ENCODE measurements at places on chromosomes 13 and 19.
A peak's percentile ranks its signal among the peaks of the same experiment; 100 is the strongest.

DNA sequence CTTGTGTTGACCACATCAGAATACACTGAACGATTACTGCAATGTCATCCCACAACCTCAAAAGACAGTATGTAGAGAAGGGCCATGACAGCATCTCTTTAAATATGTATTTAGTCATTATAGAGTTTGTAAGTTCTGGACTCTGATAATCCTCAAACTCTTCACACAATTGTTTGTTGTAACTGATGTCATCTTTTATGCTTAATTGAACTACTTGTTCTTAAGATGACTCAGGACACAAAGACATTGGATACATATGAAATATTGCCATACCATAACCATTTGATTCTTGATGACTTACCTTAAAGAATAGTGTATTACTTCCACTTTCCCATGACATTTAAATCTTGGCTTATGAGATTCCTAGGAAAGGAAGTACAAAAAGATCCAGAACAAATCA, 347.6 kb downstream of the KLF5 start:
- DNase-seq: no peak

- DNase-seq: peak; percentile 63
Measured at GRCh38 chr13:42969565-42970172, 22.4 kb downstream of the EPSTI1 start.

DNA sequence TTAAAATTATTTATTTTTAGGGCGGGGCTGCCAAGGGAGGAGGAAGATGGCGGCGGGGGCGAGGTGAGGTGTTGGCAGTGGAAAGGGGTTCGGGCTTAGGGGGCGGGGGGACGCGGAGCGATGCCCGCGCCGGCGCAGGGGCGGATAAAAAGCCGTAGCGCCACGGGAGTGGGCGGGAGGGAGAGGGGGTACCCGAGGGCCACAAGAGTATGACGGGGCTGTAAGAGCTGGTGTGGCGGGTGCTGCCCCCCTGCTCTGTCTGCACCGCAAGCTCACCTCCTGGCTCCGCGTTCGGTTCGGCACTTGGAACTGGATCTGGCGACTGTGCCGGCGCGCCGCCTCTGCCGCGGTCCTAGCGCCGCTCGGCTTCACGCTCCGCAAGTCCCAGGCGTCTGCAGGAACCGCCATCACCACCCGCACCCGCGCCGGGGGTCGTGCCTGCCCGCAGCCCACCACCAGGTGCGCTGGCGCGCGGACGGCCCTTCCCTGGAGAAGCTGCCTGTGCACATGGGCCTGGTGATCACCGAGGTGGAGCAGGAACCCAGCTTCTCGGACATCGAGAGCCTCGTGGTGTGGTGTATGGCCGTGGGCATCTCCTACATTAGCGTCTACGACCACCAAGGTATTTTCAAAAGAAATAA, 265.2 kb upstream of the SGCG start:
- DNase-seq: peak; percentile 24

GRCh38 chr13:43764349-43764748, 22.4 kb downstream of the ENOX1 start:
- DNase-seq: no peak

DNA sequence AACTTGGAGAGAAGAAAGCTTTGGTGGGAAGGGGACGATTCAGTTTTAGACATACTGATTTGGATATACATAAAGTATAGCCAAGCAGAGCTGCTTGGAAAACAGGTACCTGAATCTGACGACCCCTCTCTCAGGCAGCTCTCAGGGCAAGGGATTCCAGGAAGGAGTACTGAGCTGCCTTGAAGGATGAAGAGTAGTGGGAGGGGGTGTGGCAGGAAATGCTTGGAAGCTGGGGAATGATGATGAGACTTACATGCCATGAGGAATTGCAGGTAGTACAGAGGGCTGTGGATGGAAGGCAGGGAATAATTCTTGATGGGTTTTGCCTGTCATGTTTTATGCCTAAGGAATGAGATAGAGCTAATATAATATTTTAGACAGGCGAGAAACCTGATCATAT, 38.7 kb downstream of the HTR2A start:
- no peak for DNase-seq

GRCh38 chr19:54299126-54299498, 13.9 kb downstream of the LILRA5 start:
- no peak for DNase-seq

DNA sequence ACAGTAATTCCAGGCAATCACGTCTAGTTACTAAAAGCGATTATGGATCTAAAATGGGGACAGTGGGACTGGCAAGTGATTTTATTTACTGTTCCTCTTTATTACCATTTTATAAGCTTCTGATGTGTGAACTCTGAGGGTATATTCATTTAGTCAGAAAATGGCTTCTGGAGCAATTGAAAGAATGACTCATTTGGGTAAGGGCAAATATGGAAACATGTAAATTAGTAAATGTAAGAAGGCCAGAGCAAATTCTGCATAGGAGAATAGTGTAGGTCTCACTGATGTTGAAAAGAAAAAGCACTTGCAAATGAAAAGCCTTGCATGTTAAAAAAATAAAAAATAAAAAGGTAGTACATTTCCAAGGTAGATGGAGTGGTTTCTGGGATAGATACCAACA, 262.2 kb downstream of the KLF5 start:
- no peak for DNase-seq

- no peak for DNase-seq
Measured at GRCh38 chr13:42380420-42381164, 108.6 kb downstream of the AKAP11 start.

DNA sequence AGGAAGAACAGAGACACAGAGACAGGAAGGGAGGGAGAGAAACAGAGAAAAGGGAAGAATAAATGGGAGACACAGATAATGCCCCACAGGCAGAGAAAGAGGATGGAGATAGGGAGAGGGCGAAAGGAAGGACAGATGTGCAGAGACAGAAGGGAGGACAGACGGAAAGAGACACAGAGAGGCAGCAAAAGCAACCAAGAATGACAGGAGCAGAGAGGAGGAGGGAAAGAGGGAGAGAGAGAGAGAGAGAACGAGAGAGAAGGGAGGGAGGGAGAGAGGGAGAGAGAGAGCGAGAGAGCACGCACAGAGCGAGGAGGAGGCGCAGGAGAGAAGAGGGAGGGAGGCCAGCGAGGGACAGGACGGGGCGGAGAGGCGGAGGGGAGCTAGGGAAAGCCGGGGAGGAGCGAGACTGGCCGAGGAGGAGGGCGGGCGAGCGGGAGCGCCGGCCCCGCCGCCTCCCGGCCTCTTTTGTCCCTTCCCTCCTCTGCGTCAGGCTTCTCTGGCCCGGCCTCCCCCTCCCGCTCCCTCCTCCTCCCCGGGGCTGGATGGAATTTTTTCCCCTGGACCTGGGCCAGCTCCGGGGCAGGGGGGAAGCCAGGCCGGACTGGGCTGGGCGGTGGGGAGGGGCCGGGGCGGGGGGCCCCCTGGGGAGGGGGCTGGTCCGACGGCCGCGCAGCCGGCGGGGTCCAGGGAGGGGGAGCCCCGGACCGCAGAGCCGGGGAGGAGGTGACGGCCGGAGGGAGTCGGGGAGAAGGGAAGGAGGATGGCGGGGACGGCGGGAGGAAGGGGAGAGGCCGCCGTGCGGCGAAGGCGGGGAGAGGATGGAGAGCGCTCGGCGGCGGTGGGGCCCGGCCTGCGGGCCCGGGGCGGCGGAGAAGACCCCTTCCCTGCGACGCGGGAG, 4.2 kb upstream of the SPACA6 start:
- DNase-seq: peak; percentile 97

- DNase-seq: no peak
Measured at GRCh38 chr19:33245948-33246708, 20.5 kb upstream of the SLC7A10 start.

GRCh38 chr19:40256512-40256911, 28.6 kb downstream of the AKT2 start:
- no peak for DNase-seq

DNA sequence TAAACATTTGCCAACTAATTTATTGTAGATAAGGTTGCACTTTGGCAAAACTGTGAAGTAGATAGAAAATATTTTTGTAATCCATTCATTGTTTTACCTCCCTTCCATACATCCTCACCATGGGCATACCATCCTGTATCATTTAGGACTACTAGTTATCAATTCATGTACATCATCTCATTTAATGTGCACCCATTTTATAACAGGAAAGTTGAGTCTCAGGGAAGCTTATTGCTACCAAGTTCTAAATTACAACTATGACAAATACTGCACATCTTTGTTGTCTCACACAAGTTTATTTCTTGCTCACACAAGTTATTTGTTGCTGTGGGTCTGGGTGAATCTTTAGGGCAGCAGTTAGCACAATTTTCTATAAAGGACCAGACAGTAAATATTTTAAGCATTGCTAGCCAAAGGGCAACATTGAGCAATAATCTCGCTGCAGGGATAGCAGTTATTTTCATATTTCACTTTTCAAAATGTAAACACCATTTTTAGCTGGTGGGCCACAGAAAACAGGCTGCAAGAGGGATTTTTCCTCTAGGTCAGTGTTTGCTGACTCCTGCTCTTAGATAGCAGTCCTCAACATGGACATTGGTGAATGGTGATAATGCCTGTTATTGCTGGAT, 276.5 kb downstream of the GPC6 start:
- no peak for DNase-seq

DNA sequence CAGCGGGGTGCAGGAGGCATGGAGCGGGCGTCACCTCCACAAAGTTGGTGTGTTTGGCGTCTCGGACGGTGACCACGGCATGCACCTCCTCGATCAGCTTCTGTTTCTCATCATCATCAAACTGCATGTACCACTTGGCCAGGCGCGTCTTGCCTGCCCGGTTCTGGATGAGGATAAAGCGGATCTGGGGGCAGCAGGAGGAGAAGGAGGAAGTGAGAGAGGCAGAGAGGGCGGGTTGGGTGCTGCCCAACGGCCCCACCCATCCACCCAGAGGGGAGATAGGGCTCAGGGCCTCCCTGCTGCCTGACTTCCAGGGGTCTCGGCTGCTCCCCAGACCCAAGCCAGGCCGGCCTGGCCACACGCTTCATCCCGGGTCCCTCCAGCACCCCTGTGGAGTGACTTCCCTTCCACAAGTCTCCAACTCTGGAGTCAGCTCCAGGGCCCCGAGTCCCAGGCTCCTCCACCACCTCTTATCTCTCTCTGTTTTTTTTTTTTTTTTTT, 4.6 kb downstream of the AP2S1 start:
- no peak for DNase-seq

DNA sequence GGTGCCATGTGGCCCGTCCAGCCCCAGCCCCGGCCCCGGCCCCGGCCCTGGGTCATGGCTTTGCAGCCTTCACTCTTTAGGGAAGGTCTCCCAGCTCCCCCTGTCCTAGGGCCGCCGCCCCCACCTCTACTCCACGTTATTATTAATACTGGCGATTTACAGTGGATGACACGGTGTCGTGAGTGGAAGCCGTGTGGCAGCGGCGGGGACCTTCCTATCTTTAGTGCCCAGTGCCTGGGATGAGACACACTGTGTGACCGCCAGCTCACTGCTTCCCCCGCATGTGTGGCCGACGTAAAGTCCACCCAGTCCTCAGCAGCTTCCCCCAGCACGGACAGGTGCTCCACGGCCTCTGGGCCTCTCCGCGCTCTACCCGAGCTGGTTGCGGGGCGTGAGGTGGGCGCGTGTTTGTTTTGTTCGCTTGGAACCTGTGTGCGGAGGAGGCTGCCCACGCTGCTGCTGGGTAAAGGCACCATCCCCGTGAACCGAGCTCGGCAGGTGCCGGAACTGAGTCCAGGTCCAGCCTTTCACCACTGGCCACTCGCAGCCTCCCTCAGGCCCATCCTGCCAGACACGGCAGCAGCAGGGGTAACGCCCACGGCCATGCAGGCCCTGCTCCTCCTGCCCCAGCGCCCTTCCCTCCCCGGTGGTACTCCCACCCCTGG, 70.9 kb upstream of the MCF2L start:
- DNase-seq: no peak

GRCh38 chr13:93172109-93172508, 54.5 kb upstream of the GPC6 start:
- DNase-seq: no peak

DNA sequence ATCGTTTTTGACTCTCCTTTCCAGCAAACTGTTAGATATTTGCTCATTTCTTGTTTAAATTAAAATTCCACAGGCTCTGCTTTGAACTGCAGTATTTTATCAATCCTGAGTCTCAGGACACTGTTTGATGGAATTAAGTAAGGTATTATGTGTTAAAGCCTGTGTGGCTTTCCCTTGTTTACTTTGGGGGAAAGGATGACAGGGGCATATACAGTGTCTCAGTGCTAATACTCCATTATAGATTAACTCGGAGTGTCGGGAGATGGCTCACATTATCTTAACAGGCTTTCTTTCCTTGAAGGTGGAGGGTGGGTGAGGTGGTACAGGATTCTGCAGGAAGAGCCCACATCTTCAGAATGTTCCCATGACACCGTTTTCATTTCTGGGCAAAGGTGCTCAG, 84.7 kb downstream of the SHISA2 start:
- no peak for DNase-seq

- no peak for DNase-seq
Measured at GRCh38 chr19:38433268-38433733, at the start of gene RYR1. TSS of gene RYR1 (plus strand) at chr19:38433691. CDS start at chr19:38433830, 139 bp downstream.

- no peak for DNase-seq
Measured at GRCh38 chr19:56383826-56384605, 9.3 kb downstream of the ZNF582 start.

GRCh38 chr19:54393381-54393780, 21.9 kb upstream of the TTYH1 start:
- DNase-seq: no peak

- DNase-seq: no peak
Measured at GRCh38 chr19:16062789-16063188, 13.5 kb upstream of the TPM4 start.

GRCh38 chr13:80177327-80177726, 163.6 kb downstream of the SPRY2 start:
- no peak for DNase-seq

- DNase-seq: no peak
Measured at GRCh38 chr13:48505012-48505411, 27.9 kb downstream of the RCBTB2 start.

- peak; percentile 9 for DNase-seq
Measured at GRCh38 chr13:75587679-75588078, 38.1 kb downstream of the UCHL3 start.

DNA sequence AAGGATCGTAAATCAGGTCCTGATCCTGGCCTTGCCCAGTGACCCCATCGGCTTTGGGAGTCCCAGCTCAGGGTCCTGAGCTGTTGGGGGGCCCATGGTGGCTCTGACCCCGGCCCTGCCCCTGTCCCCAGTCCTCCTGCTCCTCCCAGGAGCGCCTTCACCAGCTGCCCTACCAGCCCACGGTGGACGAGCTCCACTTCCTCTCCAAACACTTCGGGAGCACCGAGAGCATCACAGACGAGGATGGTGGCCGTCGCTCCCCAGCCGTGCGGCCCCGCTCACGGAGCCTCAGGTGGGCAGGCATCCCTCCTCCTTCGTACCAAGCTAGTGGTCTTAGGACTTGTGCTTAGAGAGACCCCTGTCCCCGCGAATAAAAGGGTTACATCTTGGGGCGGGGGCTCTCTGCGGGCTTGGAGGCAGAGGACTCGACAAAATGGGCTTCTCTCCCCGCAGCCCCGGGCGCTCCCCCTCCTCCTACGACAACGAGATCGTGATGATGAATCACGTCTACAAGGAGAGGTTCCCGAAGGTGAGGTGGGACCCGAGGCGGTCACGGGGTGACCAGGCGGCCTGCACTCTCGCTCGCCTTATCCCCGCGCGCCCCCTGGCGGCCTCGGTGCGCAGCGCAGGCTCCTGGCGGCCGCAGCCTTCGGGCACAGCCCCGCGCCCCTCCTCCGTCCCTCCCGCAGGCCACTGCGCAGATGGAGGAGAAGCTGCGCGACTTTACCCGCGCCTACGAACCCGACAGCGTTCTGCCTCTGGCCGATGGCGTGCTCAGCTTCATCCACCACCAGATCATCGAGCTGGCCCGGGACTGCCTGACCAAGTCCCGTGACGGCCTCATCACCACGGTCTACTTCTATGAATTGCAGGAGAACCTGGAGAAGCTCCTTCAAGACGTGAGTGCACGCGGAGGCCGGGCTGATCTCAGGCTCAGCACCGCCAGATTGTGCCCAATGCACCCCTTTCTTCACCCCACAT, 9.1 kb downstream of the MAST1 start:
- DNase-seq: peak; percentile 67
